EH (cell line): ENCODE measurements at places on chromosomes 2 and 18.

GRCh38 chr2:42937171-42937875, 144.9 kb upstream of the HAAO start:
- no peak for DNase-seq

DNA sequence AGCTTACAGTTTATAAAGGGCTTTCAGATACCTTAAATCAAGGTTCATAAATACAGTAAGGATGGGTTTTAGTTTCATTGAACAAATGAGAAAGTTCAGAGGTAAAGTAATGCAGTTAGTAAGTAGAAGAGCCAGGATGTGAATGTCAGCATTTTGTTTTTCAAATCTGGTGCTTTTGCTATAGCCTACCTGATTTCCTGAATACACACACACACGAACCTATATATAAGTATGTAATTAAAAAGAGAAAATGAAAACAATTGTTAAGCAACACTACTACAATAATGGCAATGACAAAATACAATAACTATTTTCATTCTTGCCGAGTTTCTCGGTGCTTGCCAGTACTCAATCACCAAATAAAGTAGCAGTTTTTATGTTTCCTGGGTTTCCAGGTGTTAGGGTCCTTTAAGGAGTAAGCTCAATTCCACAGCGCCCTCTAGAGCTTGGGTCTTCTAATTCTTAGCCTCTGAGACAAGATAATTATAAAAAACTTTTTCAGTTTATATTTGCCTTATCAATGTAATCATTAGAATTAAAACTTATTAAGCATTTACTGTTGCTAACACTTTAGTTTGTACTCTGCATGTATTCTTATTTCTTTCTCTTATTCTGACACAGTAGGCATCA, 512.9 kb upstream of the ACVR2A start:
- DNase-seq, result no peak

DNA sequence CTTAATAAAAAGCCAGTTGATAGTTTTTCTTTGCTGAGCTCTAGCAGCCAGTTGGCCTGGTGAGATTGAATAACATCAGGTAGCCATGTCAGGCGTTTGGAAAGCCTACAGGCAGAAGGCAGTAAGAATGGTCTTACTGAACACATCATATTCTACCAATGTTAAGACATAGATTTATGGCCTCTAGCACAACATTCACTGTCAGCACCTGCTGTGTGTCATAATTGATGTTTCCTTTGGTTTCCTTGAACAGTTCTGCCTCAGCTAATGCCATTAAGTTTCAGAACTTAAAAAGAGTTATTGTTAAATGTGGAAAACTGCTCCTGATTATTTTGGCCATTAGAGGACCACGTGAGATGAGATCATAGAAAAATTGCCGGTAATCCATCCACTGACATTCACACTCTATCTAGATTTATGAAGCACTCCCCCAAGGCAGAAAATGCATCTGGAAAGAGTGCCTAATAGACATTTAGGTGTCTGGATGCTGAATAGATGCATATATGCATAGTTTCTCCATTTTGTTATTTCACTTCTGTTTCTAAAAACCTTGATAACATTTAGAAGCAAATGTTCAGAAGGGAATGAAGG, 434.7 kb downstream of the PTPRM start:
- DNase-seq, result no peak

DNA sequence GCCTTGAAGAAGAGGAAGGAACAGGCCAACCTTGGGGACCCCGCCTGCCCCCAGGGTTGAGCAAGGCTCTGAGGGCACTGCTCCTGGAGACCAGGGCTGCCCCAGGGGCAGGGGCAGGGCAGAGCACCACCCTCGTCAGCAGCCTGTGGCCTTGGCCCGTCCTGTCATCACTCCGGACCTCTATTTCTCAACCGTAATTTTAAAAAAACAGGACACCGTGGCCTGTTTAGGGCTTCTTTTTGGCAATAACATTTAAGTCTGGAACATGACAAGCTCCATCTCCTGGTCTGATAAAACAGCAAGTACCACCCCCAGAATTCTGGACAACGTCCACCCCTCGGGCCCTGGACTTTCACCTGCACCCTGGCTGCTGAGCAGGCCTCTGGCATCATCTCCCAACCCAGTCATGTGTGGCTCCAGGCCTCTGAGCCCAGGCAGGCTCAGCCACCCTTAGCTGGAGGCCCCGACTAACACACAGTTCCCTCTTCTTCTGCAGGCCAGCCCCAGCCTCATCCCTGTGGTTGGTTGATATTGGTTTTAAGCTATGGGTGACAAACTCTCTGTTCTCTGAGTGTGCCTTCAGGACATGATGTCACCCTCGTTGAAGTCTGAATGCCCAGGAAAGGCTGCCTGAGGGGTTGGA, 22.6 kb upstream of the ID2 start:
- DNase-seq, result no peak

DNA sequence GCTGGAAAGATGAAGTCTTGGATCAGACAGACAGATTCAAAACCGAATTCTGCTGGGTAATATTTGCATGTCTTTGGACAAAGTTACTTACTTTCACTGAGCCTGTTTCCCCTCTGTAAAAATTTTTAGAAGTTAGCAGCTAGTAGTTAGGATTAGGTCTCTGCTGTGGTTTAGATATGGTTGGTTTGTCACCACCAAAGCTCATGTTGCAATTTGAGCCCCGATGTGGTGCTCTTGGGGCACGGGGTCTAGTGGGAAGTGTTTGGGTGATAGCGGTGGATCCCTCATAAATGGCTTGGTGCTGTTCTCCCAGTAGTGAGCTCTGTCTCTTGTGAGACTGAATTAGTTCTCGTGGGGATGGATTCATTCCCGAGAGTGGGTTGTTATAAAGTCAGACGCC, 38.9 kb upstream of the PNO1 start:
- DNase-seq, result no peak

DNA sequence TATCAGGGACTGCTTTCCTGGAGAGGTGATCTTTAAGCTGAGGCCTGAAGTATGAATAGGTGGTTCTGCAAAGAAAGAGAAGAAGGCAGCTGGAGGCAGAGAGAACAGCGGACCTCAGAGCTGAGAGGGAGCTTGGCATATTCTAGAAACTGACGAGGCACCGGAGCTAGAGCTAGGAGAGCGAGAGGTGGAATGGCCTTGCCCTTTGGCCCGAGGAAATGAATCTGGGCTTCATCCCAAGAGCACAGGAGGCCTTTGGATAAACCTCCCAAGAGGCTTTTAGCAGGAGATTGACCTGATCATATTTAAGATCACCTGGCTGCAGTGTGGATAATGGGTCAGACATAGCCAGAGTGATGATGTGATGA, 7.9 kb downstream of the DYSF start:
- no peak for DNase-seq

DNA sequence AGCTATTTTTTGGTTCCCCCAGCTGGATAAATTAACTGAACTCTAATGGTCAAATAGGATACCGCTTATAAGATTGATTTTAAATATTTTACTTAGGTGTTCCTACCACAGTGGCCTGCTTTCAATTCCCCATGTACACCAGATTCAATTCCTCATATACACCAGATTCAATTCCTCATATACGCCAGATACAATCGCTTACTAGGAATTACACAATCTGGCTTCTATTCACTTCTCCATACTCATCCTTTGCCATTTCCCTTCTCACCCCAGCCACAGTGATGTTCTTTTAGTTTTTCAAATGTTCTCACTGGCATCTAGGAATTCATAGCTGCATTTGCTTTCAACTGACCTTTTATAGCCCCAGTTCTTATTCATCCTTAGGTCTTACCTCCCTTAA, 66.5 kb downstream of the SLC40A1 start:
- DNase-seq, result no peak
